ENCODE measurements at places on chromosomes 6 and 20. TPM values are rescaled to one million over a fixed set of nuclear protein-coding genes. Genes with fewer than 3 reads are reported as not detected.

The IL17F gene
- total RNA-seq = not detected

The ATP6V1G2 gene
- 2.4 TPM for total RNA-seq

The PAX1 gene
- not detected for total RNA-seq

The FAM209A gene
- 0.42 TPM for total RNA-seq

The CST8 gene
- not detected for total RNA-seq

The NKAIN4 gene
- not detected for total RNA-seq

The BCAS1 gene
- total RNA-seq = not detected

The BAK1 gene
- total RNA-seq = 57.7 TPM

The MAK gene
- total RNA-seq = not detected

The TCF19 gene
- total RNA-seq = 3.6 TPM

The FAM83B gene
- 25.4 TPM for total RNA-seq

Measured in MCF 10A (cell line).